ENCODE measurements at places on chromosomes 7 and 10.
A peak's percentile ranks its signal among the peaks of the same experiment; 100 is the strongest.

DNA sequence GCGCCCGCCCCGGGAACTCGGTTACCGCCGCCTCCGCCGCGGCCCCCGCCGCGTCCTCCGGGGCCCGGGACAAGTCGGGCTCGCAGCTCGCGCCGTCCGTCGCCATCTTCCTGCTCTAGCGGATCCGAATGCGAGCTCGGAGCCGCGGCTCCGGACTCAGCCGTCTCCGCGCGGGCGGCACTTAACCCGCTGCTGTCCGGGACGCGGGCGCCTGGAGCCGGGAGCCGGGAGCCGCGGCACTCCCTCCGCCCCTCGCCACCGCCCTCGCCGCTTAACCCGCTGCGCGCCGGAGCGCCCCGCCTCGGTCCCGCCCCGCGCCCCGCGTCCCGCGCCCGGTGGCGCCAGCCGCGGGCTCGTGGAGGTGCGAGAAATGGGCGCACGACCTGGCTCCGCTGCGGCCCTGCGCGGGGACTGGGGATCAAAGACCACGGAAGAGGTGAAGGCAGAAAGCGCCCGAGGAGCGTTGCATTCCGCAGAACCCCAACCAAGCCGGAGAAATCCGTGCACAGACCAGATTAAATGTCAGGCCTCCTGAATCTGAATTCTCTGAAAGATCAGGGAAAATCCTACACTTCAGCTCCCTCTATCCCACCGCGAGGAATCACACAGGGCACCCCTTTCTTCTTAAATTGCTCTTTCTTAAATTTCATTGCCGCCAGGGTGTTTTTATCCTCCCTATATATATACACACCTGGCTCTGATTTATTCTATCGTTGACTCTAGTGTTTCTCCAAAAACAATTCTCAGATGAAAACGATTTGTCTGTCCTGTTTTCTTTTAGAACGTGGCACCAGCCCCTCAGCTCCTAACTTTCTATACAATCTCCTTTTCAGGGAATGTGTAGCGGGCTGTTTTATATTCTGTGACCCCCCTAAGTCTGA lies at the start of gene CTTNBP2:
Gene CTTNBP2 (minus strand): TSS at position 132 of the 881 bp plus-strand sequence. CDS start 26 bp downstream, at position 106.
- peak; percentile 55 for DNase-seq

- DNase-seq, result no peak
Measured at GRCh38 chr7:55423891-55424290, 58.8 kb downstream of the LANCL2 start.

DNA sequence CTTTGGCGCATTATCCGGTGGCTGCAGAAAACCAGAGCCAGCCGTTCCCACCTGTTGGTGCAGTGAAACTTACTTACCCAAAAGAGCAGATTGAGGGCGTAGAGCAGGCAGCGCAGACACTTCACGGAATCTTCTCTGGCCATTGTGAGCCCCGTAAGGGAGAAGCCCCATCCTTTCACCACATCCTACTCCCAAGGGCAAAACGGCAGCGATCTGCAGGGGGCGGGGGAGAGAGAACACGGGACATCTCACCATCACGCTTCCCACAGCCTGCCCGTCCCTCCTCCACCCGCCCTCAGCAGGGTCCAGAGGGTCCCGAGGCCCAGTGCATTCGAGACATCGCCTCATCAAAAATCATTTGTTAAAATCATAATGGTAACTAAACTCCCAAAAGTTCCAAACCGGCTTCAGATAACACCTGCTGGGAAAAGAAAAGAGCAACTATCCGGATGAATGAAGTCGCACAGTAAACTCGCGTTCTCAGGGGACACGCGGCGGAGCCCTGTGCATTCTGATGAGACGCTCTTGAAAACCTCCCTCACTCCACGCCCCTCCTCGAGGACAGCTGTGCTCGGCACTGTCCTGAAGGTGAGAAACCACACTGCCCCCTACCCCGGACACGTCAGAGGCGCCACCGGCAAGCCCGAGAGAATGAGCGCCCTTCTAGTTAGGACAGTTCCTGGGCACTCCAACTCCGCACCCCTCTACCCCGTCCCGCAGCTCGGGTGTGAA lies 1.2 kb downstream of the TSPAN12 start:
- no peak for DNase-seq

- DNase-seq, result no peak
Measured at GRCh38 chr7:91957823-91958222, 17.2 kb downstream of the AKAP9 start.

GRCh38 chr10:33524966-33525365 lies 190.5 kb upstream of the NRP1 start:
- no peak for DNase-seq

DNA sequence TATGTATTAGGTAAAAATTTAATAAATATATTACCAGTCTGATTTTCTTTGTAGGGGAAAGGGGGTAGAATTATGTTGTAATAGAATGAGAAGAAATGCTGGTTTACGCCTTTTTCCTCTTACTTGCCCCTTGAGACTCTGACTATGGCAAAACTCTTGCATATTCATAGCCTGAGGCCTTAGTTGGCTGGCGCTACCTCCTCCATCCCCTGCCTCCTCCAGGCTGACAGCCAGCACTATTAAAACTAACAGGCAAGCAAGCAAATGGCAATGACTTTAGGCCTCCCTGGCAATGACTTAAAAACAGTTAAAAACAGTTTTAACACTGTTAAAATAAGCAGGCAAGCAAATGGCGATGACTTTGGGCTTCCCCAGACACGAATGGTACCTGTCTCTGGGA lies 14.4 kb downstream of the PKD2L1 start:
- DNase-seq, result no peak

DNA sequence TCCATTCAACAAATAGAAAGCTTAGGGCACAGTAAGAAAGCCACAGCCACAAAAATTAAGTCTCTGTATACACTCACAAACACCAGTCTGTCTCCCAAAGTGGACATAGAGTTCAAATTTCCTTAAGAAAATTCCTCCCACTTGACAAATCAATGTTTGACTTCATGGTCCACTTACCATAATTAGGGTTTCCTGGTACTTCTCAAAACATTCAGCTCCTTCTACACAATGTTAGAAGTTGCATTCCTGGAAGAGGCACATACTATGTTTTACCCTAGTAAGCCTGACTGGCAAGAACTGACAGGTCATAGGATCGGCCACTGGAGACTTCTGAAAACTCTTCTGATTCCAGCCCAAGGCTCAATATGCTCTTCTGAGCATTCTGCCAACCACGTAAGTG lies 70.5 kb downstream of the CPXM2 start:
- DNase-seq, result no peak

DNA sequence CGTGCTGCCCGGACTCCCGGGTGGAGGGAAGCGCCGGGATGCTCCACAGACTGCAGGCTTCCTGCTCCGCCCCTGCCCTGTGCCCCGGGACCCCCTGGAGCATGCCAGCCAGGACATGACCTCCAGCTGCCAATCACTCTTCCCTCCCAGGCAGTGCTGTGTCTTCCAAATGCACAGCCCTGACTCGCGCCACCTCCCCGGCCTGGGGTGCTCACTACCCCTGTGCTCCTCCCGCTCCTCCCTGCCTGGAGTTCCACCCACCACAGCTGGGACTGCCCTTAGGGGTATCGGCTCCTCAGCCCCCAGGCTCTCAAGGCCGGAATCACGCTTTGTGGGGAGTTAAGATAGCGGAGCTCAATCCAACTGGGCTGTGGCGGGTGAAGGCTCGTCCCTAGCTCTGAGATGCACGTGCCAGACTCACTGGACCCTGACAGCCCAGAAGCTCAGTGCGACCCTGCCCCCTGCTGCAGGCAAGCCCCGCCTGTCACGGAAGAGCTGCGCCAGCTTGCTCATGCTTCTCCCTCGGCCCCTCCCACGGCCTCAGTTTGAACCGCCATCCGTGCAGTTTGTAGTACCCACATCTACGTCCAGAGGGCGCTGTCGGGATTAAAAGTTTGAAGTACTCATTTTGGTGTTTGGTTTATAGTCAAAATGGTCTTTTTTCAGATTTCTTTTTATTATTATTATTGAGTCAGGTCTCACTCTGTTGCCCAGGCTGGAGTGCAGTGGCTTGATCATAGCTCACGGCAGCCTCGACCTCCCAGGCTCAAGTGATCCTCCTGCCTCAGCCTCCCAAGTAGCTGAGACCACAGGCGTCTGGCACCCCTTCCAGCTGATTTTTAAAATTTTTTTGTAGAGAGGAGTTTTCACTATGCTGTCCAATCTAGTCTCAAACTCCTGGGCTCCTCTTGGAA lies 142.5 kb upstream of the TCERG1L start:
- DNase-seq, result no peak

- DNase-seq, result no peak
Measured at GRCh38 chr10:70442332-70442988, 979 bp upstream of the NODAL start.

DNA sequence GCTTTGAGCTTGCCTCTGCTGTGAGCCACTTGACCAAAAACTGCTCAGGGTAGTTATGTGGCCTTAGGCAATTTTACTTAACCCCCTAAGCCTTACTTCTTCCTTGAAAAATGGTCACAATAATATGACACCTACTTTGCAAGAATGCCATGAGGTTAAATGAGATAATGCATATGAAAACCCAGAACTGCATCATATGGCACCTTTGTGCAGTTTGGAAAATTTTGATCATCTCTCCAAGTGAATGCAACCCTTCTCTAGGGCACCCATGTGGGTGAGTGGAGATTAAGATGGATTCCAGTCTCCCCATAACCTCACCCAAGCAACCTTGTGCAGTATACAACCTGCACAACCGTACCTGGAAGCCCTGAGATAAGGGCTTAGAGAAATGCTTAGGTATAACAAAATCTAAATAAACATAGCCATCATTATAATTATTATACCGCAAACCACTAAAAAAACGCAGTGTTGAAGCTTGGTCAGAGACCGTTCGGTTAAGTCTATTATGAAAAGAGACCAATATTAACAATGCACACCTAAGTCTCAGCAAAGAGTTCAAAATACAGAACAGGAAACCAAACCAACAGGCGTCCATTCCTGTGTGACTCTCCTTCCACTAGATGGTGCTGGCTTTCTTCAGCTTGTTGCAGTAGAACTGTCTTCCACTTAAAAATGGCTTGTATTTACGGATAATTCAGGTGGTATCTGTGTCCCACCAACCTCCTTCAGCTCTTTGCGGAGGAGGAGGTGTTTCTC lies 21.0 kb upstream of the ASB15 start:
- DNase-seq, result no peak

DNA sequence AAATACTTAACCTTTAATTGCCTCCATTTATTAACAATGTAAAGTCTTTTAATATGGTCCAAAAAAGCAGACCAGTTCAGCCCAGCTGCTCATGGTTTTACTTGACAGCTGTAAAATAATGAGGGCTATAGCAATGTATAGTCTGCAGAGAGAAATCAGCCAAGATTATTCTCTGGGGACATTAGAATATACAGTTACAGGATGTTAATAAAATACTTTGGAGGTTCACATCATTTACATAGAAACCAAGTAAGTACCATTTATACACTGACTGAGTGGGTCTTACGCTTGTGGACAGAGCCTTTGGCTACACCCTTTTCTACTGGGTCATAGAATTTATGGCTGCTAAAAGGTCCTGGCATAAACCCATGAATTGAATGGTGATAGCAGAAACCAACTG lies 340.7 kb upstream of the CELF2 start:
- no peak for DNase-seq

DNA sequence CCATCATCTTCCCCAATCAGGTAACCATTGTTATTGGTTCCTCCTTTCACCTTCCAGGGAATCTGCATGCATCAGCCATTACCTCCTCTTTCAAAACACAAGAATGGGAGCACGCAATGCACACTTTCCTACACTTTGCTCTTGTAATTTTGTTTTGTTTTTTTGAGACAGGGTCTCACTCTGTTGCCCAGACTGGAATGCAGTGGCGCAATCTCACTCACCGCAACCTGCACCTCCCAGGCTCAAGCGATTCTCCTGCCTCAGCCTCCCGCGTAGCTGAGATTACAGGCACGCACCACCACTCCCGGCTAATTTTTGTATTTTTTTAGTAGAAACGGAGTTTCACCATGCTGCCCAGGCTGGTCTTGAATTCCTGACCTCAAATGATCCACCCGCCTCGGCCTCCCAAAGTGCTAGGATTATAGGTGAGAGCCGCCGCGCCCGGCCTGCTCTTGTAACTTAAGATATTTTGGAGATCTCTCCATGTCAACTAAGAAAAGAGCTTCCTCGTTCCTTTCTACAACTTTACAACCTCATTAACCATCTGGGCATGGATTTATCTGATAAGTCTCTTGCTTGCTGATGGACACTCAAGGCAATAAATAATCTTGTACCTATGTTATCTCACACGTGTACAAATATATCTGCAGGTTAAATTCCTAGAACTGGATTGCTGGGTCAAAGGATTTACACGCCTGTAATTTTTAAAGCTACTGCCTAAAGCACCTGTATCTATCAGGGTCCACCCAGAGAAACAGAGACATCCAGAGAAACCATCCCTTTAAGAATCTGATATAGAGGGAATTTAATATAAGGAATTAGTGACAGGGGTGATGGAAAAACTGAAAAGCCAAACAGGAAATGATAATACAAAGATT lies 4.2 kb downstream of the CYTH3 start:
- no peak for DNase-seq

GRCh38 chr10:70676511-70676910 lies 4.2 kb downstream of the ADAMTS14 start:
- no peak for DNase-seq

- no peak for DNase-seq
Measured at GRCh38 chr10:48525113-48525512, 79.8 kb downstream of the ARHGAP22 start.

DNA sequence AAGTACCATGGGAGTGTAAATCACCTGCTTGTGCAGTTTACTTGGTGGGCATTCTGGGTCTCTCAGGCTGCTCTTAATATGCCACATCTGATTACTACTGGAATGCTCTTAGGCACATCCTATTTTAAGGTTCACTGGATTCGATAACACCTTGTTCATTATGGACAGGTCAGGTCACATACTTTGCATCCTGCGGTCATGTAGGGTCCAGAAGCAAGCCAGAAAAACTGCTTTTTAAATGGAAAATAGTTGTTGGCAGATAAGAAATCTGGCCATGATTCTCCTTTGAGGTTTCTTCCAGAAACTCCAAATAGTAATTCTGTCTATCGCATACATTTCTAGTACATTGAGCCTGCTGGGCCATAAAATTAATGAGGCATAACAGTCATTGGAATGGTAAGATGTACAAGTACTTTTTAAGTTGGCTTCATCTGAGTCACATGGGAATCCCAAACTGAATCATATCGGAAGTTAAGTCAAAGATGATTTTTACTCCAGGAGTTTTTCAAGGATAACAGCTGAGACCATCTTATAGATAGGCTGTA lies 371.9 kb downstream of the LRRTM3 start:
- DNase-seq, result no peak

- no peak for DNase-seq
Measured at GRCh38 chr7:108120933-108121332, 9.2 kb downstream of the LAMB4 start.
